ENCODE measurements at places on chromosomes 7 and 10.

- DNase-seq = no peak
These were observed 186.8 kb upstream of the NEBL start for GRCh38 chr10:21083861-21084260.

DNA sequence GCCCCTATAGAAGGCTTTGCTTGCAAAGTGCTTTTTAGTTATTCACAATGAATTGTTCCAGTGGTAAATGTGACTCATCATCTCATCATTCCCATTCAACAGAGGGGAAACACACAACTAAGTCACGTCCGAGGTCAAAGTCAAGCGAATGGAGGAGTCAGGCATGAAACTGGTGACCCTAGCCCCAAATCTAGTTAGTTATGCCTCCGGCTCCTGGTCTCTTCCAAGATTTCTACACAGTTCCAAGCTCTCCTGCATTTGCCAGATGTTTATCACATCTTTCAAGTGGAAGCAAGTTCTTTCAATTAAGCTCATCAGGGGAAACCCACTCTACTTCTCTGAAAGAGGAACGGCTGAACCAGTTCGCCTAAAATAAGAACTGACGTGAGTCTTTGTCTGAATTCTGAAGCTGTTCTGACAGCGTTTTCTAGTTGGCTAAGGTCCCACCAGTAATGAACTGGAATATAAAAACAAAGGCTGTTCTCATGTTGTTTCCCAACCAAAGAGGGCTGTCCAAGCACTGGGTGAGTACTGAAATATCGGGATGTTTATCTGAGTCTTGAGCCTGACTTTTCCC, 140.9 kb upstream of the NRBF2 start:
- DNase-seq = no peak

DNA sequence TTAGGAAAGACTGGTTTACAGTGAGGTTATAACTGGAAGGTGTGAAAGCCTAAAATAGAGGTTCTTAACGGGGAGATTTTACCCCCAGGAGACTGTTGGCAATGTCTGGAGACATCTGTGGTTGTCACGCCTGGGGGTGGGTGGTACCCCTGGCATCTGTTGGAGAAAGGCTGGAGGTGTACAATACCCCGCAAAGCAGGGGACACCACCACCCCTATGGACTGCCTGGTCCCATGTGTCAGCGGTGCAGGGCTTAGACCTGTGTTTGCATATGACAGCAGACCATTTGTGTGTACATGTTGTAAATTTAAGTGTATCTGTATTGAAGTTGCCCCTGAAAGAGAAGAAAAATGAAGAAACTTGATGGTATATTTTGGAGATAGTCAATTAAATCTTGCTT, 9.8 kb downstream of the LRRC27 start:
- DNase-seq = no peak

DNA sequence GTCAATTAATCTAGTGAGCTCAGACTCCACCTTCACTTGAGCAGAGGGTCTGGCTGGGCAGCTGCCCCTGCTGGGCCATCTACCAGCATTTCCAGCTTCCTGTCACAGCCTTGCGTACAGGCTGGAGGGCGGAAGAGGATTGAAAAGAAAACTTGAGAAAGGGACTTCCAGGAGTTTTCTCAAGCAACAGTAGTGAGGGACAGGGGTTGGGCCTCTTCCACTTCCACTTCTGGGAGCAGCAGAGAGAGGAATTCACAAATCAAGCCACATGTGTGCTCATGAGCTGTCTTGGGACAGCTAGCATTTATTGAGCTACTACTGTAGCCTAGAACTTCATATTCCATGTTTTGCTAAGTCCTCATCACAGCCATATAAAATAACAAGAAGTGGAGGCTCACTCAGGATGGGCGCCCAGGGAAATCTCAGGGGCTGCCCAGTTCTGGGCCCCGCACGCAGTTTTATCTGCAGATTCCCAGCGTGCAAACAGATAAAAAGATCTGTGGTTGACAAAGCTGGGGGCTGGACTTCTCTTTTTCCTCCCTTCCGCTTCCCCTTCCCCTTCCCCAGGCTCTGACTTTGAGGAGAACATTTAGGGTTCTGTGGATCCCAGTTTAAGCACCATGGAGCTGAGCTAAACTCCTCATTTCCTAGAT, 135.8 kb downstream of the RGS10 start:
- DNase-seq = no peak

DNA sequence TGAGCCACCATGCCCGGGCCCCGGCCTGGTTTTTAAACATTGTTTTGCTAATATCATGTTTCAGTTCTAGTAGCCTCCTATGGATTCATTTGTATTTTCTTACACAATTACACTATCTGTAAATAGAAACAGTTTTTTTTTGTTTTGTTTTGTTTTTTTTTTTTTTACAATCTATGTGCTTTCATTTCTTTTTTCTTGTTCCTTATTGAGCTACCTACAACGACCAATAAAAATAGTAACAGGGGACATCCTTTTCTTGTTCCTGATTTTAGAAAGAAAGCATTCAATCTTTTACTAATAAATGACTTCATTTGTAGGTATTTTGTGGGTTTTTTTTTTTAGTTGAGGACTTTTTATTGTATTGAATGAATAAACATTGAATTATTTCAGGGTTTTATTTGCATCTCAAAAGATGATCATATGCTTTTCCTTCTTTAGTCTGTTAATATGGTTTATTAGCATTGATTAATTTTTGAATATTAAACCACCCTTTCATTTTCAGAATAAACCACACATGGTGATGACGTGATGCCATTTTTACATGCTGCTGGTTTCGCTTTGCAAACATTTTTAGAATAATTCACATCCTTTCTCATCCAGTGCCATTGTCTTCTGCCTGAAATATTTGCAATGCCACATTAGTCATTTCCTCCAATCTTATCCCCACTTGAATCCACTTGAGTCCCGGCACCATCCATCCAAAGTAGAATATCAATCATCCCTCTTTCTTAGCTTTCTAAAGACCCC, 18.1 kb upstream of the AKR1E2 start:
- peak; percentile 96 for DNase-seq

- no peak for DNase-seq
These were observed 95.1 kb upstream of the PFKP start for GRCh38 chr10:2972216-2972615.

- DNase-seq = no peak
These were observed 25.7 kb downstream of the CAMK1D start for GRCh38 chr10:12375076-12375504.

- no peak for DNase-seq
These were observed 659.3 kb downstream of the PARD3 start for GRCh38 chr10:34155812-34156211.

DNA sequence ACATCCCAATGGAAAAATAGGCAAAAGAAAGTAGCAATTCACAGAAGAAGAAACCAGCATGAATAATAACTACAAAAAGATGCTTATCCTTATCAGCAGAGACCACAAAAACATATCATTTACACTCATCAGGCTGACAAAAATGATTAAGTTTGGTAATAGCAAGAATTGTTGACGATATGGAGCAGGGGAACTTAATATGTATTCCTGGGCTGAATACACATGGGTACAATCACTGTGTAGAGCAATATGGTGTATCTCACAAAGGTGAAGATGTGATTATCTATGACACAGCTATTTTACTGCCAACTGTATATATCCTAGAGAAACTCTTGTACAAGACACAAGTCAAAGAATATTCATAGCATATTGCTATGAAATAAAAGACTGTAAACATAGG, 141.8 kb upstream of the NOBOX start:
- DNase-seq = no peak
